ENCODE measurements at places on chromosomes 16 and 17.

- DNase-seq, result no peak
Measured at GRCh38 chr17:73841431-73842060, 197.3 kb upstream of the SDK2 start.

DNA sequence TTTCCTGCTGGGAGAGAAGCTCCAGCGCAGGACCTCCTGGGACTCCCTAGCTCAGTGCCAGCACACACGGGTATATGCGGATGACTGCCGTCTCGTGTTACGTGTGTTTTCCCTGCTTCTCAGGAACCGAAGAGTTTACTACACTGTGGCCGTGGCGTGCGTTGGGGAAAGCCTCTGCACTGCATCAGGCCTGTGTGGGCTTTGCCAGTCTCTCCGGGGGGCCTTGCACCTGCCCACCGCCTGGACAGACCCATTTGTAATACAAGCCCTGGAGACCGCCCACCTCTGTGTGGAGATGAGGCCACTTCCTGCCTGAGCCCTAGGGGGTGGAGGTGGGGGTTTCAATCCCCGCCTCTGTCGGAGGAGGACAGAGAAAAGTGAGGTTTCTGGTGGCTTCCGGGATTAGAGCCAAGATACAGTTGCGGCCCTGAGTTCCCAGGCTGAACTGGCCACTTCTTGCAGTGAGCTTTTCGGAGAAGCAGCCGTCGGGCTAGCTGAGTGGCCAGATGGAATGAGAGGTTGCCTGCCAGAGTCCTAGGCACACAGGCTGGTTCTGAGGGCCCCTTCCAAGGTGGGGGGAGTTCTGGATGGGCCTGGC, 43.4 kb upstream of the GSE1 start:
- DNase-seq, result no peak

DNA sequence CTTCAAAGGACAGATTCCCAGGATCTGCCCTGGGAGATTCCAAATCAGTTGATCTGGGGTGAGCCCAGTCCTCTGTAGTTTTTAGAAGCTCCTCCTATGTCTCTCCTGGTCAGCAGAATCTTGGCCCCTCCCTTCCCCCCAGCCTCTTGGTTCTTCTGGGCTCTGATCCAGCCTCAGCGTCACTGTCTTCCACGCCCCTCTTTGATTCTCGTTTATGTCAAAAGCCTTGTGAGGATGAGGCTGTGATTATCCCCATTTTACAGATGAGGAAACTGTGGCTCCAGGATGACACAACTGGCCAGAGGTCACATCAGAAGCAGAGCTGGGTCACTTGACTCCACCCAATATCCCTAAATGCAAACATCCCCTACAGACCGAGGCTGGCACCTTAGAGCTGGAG, 840 bp upstream of the CDH5 start:
- DNase-seq, result no peak

- no peak for DNase-seq
Measured at GRCh38 chr17:29909236-29910003, 20.6 kb downstream of the SSH2 start.

DNA sequence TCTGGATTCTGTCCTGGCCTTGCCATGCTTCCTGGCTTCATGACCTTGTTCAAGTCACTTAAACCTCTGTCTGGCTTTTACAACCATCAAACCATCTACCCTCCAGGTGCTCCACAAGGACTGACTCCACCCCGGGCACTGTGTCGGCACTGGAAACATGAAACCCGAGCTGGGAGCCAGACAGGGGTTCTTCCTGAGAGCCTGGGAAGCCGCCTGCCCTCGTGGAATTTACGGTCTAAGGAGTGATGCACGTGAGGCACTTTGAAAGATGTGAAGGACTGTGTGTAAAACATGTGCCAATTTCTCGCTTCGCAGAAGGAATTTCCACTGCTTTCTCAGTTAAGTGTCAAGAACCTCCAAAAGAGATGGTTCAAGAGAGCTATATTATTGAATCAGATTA, 11.6 kb downstream of the CDK5R1 start:
- no peak for DNase-seq

DNA sequence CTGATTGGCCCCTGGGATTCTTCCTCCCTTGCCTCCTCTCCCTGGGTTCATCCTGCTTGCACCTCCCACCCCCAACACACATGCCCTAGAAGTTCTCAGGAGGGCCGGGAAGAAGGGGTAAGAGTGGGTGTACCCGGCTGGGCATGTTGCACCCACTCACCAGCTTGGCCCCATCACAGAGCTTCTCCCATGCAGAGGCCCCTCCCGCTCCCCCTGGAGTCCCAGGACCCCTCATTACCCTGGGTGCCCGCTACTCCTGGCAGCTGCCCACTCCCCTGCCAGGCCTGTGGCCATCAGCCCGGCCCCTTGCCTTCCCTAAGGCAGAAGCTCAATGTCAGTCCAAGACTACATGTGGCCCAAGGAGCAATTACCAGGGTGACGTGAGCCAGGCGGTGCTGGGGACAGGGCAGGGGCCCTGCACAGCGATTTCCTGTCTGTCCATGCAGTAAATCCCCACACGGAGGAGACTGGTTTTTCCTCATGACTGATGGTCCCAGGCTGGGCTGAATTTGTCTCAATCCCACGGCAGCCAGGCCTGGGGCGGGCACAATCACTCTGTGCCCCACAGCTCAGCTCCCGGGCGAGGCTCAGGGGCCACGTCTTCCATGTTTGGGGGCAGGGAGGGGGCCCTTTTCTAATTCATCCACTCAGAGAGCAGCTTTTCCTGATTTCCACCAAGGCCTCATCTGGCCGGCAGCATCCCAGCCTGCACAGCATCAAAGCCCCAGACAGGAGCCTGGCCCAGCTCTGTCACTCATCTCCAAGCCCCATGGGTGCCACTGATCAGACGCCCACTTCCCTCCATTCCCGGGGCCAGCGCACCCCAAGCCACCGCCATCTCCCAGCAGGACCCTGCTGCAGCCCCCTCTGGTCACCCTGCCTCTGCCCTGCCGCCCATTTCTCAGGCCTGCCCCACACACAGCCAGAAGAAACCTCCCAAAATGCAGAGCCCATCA, 234.7 kb downstream of the KATNIP start:
- no peak for DNase-seq

GRCh38 chr17:44546671-44547606, 10.3 kb upstream of the FZD2 start:
- DNase-seq, result no peak

GRCh38 chr17:57269052-57269451, 12.7 kb downstream of the MSI2 start:
- DNase-seq, result no peak

DNA sequence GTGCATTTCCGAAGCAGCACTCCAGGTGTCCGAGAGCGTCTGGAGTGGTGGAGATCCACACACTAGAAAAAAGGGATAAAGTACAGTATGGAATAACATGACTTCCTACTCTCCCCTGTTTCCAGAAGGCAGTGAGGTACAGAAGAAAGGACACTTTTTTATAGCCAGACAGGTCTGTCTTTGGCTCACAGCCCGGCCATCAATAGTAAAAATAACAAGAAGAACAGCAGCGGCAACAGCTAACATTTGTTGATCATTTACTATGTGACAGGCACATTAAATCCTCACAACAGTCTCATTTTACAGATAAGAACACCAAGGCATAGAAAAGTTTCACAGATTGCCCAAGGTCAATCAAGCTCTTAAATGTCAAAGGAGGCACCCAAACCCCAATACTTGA, 16.2 kb downstream of the DYNLRB2 start:
- no peak for DNase-seq

GRCh38 chr16:23999663-24000062, 163.9 kb downstream of the PRKCB start:
- DNase-seq, result no peak

DNA sequence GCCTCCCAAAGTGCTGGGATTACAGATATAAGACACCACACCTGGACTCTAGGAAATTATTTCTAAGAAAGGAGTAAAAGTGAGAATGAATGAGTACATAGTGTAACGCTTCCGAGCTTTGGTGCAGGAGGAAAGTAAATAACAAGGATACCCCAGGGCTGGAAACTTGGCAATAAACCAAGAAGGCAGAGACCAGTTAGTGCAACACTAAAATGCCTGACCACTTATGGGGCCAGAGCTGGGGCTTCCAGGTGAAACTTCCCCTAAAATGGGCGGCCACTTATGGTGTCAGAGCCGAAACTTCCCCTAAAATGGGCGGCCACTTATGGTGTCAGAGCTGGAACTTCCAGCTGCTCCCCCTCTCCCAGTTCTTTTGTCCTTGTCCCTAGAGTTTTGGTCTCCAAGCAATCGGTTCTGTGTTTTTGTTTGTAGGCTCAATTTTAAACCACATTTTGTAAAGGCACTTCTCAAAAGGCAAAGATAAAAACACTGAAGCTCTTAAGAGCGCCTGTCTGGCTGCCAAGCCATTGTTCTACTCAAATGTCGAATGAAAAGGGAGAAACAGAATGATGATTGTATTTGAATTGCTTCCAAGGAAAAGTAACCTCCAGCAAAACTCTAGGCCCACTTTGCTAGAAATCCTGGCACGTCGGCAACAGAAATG, 63.9 kb downstream of the NXN start:
- DNase-seq, result no peak

GRCh38 chr17:4083187-4083586, 59.6 kb downstream of the ZZEF1 start:
- no peak for DNase-seq

DNA sequence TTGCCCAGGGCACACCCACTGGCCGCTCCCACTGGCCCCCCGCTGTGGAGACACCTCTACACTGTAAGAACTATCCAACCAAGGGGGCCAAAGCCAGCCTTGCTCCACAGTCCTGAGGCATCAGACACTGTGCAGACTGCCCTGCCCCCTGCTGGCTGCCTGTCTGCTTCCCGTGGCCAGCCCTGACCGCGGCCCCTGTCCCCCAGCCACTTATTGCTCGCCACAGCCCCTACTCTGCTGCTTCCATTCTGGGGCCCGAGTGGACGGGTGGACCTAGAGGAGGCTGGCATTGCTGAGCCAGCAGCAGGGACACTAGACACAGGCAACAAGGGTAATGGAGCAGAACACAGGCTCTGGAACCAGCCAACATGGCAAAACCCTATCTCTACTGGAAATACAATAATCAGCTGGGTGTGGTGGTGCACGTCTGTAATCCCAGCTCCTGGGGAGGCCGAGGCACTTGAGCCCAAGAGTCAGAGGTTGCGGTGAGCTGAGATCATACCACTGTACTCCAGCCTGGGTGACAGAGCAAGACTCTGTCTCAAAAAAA, 19.7 kb upstream of the LRRC37A3 start:
- no peak for DNase-seq

- peak; percentile 23 for DNase-seq
Measured at GRCh38 chr17:77465358-77466041, 324.7 kb downstream of the SEC14L1 start.

DNA sequence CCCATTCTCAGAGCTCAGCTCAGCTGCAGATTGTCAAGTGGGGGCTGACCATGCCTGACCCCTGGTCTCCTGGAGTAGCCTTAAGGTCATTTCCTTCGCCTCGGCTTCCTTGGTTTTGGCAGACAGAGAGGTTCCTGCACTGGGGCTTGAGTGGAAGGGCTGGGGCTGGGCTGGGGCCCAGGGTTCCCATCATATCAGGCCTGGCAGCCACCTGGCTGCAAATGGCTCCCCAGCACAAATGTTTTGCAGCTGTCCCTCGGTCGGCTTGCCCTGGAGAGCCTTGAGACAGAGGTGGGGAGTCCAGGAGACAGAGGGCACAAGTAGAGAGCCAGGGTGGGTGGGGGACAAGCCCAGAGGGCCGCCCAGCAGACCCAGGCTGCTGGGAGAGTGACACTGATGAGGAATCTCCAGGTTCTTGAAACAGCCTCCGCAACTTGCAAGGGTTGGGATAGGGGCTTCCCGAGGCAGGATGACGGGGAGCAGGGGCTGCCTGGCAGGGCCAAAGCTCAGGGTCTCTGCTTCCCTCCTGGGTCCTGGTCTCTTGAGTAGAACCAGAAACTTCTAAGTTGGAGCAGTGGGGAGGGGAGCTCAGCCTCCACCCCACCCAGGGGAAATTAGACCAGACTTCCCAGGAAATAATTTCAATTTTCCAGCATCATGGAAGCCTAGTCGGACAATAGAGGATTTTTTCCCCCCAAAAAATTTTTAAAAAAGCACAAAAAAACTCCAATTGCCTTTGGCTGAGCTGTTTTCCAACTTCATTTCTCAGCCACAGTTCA, 19.3 kb downstream of the IGFBP4 start:
- DNase-seq, result no peak
